Left lung (tissue), 14 donors: ENCODE measurements at places on chromosomes 1 and 21.

DNA sequence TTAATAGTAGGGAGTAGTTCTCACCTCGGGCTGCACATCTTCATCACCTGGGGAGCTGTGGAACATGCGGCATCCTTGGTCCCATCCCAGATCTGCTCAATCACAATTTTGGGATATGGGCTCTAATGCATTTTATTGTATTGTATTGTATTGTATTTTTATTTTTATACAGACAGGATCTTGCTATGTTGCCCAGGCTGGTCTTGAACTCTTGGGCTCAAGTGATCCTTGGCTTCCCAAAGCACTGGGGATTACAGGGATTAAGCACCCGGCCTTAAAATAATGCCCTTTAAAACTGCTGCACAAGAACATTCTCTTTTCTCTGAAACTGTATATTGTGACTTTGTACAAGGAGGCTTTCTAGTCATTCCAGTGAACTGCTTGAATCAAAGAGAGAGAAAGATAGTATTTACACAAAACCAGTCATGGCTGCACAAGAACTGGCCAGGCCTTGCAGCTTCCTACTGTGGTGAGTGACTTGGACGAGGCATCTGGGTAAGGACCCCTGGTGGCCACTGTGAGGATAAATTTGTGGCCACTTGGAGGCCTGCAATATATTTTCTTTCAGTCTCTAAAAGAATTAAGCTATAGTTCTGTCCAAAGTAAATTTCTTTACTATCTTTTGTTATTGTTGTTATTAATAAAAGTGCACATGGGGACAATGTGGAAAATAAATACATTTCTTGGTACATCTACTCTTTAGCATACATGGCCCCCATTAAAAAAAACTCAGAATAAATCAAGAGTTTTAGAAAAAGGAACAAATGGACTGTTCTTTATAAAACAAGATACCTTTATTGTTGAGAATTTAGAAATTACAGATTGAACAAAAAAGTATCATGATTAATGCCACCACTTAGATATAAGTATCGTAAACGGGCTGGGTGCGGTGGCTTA, 48.0 kb downstream of the TBCE start:
- DNase-seq = peak; percentile 63

GRCh38 chr1:9071554-9072235, 2.3 kb upstream of the SLC2A5 start:
- DNase-seq = no peak

- no peak for DNase-seq
These were observed 66.6 kb downstream of the BCAR3 start for GRCh38 chr1:93614986-93615581.

DNA sequence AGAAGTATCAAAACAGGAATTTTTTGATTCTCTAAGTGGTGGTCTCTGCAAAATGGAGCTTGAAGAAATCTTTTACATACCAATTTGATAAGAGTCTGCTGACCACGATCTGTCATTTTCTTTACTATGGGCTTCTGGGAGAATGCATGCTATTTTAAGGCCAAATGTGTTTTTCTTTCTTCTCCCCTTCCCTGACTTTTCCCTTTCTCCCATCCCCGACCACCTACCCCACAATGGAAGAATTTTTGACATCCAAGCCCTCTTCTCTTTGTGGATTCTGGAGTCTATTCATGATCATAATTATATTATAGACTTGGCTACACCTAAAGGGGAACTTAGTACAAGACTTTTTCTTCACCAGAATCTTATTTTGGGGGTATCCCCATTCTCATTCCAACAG, 31.3 kb downstream of the CNIH4 start:
- DNase-seq = no peak

DNA sequence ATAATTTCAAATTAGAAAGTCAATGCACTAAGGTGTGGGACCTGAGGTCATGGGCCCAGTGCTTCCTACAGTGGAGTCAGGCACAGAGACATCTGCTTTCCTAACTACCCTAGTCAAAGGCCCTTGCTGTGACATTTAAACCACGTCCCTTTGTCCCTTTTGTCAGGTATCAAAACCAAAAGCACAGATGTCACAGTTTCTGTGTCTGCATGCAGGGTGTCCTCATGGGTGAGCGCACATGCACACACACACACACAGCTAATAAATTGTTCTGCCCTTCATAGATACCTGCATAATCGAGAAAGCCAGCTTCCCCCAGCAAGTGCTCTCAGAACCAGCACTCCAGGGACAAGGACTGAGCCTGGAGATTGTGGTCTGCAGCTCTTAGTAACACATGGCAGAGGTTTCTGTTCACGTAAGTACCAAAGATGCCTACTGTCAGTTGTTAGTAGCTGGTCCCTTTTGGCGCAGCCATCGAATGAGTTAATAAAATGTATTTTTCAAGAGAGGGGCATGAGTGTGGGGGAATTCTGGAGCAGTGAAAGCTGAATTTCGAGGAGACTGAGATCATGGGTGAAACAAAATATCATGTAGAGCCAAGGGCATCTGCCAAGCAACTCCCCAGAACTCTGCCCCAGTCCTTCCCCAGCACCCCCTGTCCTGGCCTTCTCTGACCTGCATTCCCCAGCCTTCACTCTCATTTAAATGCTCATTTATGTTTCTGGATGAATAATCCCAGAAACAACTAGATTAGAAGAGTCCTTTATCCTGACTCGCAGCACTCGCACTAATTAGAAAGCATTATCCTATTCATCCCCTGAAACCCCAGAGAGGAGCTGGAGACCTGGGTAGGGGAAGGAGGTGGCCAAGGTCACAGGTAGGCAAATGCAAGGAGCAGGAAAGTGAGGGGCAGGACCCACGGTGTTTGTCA, 25.5 kb downstream of the TNR start:
- no peak for DNase-seq

DNA sequence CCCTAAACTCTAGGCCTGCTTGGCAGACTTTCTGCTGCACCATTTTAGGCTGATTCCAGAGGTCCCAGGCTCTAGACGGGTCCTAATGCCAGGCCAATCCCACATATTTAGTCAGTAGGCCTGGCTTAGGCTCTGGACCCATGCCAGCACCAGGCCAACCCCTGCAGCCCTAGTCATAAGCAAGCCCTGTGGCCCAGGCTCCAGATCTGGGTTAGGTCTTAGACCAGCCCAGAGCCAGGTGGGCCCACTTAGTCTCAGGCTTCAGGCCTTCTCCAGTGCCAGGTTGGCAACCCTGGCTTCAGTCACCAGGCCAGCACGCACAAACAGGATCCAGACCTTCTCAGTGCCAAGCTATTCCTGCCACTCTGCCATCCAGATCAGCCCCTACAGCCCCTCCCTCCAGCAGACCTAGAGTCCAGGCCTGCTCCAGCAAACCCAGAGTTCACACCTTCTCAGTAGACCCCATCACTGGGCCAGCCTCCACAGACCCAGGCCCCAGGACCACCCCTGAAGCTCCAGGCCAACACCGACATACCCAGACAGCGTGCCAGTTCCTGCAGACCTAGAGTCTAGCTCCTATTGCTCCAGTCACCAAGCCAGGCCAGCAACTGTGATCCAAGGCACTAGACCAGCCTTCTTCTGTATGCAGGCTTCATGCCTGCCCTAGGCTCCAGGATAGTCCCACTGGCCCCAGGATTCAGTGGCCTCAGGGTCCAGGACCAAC, 467.6 kb downstream of the RWDD3 start:
- no peak for DNase-seq

GRCh38 chr1:214413315-214413714, 132.4 kb downstream of the SMYD2 start:
- DNase-seq = no peak
